ENCODE measurements at places on chromosomes 4 and X. TPM values are rescaled to one million over a fixed set of nuclear protein-coding genes. Genes with fewer than 3 reads are reported as not detected.

- no peak for DNase-seq
These were observed 39.3 kb downstream of the RNF212 start for GRCh38 chr4:1074077-1074476.

GRCh38 chr4:85747882-85748491 is 273.0 kb downstream of the ARHGAP24 start:
- peak; percentile 93 for DNase-seq

- DNase-seq, result no peak
These were observed 56.2 kb downstream of the CDS1 start for GRCh38 chr4:84639145-84639544.

GRCh38 chr4:107937040-107937439 is 5.7 kb downstream of the CYP2U1 start:
- DNase-seq, result no peak

DNA sequence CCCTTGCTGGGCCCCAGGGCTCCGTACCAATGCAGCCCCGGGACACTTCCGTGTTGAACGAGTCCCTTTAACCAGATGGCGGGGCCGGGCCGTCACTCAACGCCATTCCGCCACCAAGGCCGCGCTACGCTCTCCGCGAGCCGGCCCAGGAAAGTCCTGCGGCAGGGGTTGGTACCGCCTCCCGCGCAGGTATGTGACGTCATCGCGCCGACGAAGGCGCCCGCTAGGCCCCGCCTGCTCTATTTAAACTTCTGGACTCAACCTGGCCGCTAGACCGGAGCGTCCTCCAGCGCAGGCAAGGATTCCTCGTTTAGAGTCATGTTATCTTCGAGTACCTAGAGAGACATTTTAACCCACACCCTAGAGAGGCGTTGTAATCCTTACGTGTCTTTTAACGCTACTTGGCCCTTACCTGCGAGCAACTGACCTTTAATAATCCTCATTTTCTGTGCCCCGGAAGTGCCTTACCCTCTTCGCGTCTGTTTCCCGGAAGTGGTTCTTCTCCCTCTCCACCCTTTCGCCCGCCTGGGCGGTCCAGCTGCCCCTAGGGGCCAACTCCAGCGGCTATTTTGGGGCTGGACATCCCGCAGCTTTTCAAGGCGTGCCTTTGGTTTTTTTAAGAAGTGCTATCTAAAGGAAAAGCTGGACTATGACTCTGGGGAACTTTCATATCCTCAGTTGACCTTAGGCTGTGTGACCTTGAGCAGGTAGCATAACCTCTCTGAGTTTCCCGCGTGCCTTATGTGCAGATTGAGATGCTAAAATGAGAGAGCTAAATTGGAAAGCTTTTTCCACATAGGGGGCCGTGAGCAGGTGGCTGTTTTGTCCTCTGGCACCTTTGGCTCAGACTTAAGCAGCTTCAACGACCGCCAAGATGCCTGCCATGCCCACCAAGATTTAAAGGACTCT is at the start of gene PNPLA4:
TSS of gene PNPLA4 (minus strand) at position 155 of the 909 bp plus-strand sequence. CDS start 1,294 bp downstream, outside the sequence.
- DNase-seq, result peak; percentile 79

GRCh38 chr4:84931961-84932360 is 34.5 kb downstream of the WDFY3 start:
- no peak for DNase-seq

GRCh38 chr4:4696530-4696929 is 154.7 kb upstream of the STX18 start:
- DNase-seq, result no peak

DNA sequence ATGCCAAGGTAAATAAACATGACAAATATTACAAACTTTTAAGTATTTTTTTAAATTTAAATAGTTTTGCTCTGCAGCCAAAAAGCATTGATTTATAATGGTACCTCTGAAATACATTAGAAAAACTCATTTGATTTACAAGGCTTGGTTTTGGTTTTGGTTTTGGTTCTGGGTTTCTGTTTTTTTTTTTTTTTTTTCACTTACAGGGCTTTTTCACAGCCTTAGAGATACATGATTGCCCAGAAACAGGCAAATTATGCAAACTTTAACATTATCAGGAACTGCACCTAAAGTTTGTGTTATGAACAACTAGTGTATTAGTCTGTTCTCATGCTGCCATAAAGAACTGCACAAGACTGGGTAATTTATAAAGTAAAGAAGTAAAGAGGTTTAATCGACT is 196.4 kb upstream of the DDX53 start:
- DNase-seq, result no peak

- DNase-seq, result no peak
These were observed 871 bp upstream of the HPGD start for GRCh38 chr4:174523025-174523693.

GRCh38 chr4:41257257-41257901 is 651 bp downstream of the UCHL1 start:
- DNase-seq, result peak; percentile 55

- DNase-seq, result no peak
These were observed at the start of gene GPR143 for GRCh38 chrX:9765737-9766097. TSS of gene GPR143 (minus strand) at chrX:9765847. CDS start at chrX:9765817, 30 bp downstream.

GRCh38 chrX:15675490-15675921 is 10.9 kb upstream of the CLTRN start:
- no peak for DNase-seq

DNA sequence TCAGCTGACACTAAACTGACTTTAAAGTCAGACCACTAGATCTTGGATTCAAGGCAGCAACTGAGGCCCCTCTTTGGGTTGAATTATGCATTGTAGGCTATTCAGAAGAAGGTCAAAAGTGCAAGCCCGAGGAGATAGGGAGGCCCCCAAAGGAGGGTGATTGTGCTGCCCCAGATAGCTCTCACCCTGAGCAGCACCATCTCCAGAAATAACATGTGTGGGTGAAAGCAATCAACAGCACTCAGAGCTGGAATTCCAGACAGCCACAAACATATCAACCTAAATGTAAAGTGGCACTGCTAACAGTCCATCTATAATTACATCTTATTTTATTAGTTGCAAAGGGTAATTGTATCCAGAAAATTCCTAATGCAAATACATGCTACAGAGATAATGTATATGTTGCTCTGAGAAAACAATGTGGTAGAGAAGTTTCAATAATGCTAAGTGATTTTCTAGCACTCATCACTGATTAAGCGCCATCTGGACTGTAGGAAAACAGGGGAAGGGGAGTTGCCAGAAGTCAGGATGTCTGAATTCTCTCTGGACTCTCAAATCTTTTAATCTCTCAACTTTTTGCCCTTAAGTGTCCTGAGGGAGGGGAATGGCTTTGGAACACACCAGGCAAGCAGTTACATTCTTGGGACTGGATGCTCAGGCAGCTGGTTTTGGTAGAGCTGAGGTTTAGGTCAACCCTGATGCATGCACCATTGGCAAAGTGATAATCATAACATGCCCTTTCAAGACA is 61.8 kb upstream of the SFRP2 start:
- no peak for DNase-seq

DNA sequence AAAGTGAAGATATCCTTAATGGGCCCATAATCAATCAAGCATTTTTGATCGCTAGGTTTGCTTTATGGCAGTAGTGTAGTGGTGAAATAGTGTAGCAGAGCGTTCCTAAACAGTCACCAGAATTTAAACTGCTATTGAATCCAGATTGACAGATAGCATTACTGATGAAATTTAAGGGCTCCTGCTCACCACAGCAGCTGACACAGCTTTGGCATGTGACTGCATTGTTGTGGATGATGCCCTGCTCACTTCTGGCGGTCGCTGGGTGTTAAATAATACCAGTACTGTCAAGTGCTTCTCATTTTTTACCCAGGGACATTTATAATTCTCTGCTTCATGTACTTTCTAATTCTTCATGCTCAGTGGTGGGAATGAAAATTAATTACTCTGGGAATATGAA is 102.0 kb upstream of the ARHGAP24 start:
- DNase-seq, result no peak

DNA sequence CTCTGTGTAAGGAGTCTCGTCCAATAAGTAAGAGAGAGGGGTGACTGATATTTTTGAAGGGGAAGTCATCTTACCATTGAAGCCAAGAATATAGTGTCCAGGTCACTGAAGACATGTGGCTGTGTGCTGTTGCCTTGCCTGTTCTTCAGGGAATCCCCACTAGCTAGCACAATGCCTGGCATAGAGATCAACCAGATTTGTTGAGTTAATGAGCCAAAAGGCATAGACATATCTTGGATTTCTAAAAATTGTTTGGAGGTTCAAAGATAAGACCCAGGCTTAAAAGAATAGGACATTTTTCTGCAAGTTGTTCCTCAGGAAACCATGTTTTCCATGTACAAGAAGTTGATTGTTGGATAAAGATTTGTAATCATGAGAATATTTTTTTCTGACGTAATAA is 119.3 kb upstream of the DKK2 start:
- DNase-seq, result no peak

DNA sequence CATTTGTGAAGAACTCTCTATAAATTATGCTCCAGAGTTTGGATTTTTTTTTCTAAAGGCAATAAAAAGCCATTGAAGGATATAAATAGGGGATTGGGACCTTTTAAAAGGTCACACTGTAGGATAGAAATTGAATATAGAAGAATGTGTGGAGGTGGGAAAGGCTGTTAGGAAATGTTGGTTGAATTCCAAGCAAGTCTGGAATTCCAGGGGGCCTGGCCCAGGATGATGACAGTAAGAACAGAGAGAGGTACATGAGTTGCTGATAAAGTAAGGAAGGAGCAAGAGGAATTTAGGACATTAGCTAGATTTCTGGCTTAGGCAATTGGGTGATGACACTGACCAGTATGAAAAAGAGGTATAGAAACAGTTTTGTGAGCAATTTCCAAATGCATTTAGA is 95.4 kb upstream of the USP38 start:
- DNase-seq, result no peak

GRCh38 chr4:85409251-85409650 is 65.7 kb upstream of the ARHGAP24 start:
- DNase-seq, result peak; percentile 22

- DNase-seq, result peak; percentile 35
These were observed 65.4 kb downstream of the SOX3 start for GRCh38 chrX:140439476-140439875.

GRCh38 chrX:65932173-65933084 is 107.5 kb downstream of the VSIG4 start:
- no peak for DNase-seq

DNA sequence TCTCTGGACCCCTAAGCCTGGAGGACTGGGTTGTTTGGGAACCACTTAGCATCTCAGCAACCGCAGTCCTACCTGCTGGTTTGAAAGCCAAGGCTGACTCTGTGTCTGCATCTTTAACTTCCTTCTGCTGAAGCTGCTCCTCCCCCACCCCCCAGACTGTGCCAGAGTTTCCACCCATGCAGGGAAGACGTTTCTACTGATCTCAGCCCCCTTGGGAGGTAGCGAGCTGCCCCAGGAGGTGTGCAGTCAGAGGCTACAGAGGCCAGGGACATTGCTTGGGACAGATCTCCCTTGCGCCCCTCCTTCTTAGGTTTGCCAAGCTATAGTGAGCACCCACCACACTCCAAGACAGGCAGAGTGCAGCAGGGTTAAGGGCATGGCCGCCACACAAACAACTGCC is 4.7 kb upstream of the FATE1 start:
- no peak for DNase-seq

GRCh38 chrX:72340626-72341025 is 34.9 kb upstream of the CITED1 start:
- DNase-seq, result no peak

DNA sequence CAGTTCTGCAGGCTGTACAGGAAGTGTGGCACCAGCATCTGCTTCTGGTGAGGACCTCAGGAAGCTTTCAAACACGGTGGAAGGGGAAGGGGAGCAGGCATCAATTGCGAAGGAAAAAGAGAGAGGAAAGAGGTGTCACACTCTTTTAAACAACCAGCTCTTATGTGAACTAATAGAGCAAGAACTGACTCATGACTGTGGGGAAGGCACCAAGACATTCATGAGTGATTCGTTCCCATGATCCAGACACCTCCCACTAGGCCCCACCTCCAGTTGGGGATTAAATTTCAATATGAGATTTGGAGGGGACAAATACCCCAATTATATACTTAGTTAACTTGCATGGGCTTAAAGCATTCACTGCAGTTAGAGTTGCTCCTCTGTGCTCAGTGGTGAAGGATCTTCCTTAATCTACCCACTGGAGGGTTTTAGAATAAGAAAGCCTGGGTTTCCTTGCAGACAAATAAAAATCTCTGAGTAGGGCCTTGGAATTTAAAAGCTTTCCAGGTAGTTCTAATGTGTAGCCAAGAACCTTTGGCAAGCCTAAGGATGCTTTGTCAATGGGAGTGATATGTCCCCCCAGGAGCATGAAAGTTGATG is 60.0 kb downstream of the SYNPO2 start:
- DNase-seq, result no peak

GRCh38 chrX:125544031-125544660 is 224.5 kb downstream of the TEX13C start:
- no peak for DNase-seq

The IQCM gene
- 0.03 TPM for polyA plus RNA-seq

The PUDP gene
- 19.8 TPM for polyA plus RNA-seq

The F11 gene
- not detected for polyA plus RNA-seq

The LONRF3 gene
- polyA plus RNA-seq, result 0.03 TPM

The GRID2 gene
- 0.02 TPM for polyA plus RNA-seq

The SLC34A2 gene
- polyA plus RNA-seq, result not detected

The HPSE gene
- 0.26 TPM for polyA plus RNA-seq

The MAGED4B gene
- polyA plus RNA-seq, result 29.3 TPM

The CYBB gene
- polyA plus RNA-seq, result not detected

The HSFX2 gene
- polyA plus RNA-seq, result 0.26 TPM

The REELD1 gene
- not detected for polyA plus RNA-seq

The DDX53 gene
- polyA plus RNA-seq, result not detected
